ENCODE measurements at places on chromosomes 1 and 21. TPM values are rescaled to one million over a fixed set of nuclear protein-coding genes. Genes with fewer than 3 reads are reported as not detected.

Gene CYP4Z1
- total RNA-seq, result not detected

Gene CD1B
- total RNA-seq, result not detected

Gene PAPPA2
- total RNA-seq, result under 0.01 TPM

Gene HSD3B2
- total RNA-seq, result not detected

Gene SERTAD4
- 1.3 TPM for total RNA-seq

Gene TMPRSS15
- total RNA-seq, result not detected

Gene SDC3
- 4.5 TPM for total RNA-seq

Gene EIF4G3
- 23.7 TPM for total RNA-seq

Gene TSACC
- total RNA-seq, result not detected

Gene CDCA8
- total RNA-seq, result 12.0 TPM

Gene CD34
- total RNA-seq, result 5.8 TPM

Gene MAP1LC3C
- under 0.01 TPM for total RNA-seq

Gene SIM2
- 0.32 TPM for total RNA-seq

Gene PLA2G2D
- total RNA-seq, result not detected

Gene EVI5
- total RNA-seq, result 34.0 TPM
